ENCODE measurements at places on chromosomes 5 and 9.

DNA sequence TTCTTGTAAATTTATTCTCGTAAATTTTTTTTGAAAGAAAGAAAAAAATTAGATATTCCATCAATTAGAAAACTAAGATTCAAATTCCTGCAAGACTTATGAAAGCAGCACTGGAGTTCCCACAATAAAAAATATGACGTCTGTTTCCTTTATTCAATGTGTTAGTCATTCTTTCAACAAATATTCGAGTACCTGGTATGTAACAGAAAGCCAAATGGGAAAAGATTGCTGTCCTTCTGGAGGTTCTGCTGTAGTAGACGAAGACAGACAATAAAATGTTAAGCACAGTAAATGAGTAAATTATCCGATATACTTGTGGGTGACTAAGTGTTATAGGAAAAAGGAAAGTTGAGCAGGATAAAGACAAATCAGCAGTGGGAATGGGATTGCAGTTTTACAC, 92.2 kb downstream of the ADAMTSL1 start:
- no peak for DNase-seq

GRCh38 chr9:88652876-88653275, 117.9 kb downstream of the NXNL2 start:
- DNase-seq, result no peak

- peak; percentile 58 for DNase-seq
Observed at GRCh38 chr5:35003018-35003957, 44.5 kb downstream of the AGXT2 start.

- no peak for DNase-seq
Observed at GRCh38 chr5:30505014-30505886, 688.2 kb upstream of the CDH6 start.

- no peak for DNase-seq
Observed at GRCh38 chr5:376799-377325, 55.3 kb downstream of the AHRR start.

DNA sequence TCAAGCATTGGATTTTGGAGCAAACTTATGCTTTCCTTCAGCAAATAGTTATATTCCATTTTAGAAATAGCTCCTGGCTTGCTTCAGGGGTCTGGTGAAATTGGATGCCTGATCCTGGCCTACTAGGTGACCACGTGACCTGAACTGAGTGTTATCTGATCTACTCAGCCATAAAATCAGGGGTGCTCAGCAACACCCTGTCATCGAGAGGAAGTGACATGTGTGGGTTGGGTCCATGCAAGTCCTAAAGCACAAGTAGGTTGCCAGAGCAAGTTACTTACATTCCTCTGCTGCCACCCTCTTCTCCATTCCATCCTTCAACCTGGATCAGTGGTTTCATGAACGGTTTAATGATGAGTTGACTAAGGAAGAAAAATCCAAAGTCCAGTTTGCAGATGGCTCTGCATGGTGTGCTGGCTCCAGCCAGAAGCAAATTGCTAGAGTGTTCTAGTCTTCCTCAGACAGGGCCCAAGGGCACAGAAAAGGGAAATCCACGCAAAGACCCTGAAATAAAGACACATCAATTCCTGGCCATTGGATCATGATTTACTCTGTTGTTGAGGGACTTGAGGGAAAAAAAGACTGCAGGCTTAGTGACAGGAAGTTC, 2.8 kb upstream of the FAM193B start:
- no peak for DNase-seq

GRCh38 chr9:7828334-7828733, 28.8 kb upstream of the DMAC1 start:
- DNase-seq, result no peak

- DNase-seq, result no peak
Observed at GRCh38 chr5:62574599-62574998, 4.0 kb upstream of the LRRC70 start.

- no peak for DNase-seq
Observed at GRCh38 chr5:131481569-131481968, 153.5 kb downstream of the RAPGEF6 start.

GRCh38 chr5:176994460-176995121, 12.0 kb downstream of the UIMC1 start:
- DNase-seq, result no peak

GRCh38 chr5:68299575-68299974, 84.0 kb downstream of the PIK3R1 start:
- DNase-seq, result no peak

DNA sequence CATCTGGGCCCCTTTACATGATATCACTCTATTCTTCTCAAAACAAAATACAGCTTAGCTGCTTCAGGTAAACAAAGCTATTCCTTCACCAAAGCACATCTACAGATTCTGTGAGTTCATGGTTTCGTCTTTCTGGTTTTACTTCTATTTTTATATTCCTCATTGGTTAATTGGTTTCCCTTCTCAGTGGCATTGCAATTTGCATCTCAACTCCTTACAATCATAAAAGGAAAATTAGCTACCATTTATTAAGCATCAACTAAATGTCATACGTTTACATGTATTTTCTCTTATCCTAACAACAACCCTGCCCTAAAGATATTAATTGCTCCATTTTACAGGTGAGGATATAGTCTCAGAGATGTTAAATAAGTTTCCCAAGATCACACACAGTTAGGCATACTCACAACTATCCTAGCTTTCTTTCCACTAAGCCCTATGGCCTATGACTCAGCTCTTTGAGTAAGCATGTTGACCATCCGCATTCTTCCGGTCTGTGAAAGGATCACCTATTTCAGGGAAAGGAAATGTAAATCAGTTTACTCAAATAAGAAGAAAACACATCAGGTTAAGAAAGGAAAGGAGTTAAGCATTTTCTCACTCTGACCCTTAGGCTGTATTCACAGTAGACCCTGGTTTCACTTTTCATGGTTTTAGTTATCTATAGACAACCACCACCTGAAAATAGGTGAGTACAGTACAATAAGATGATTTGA, 146.1 kb downstream of the CAAP1 start:
- DNase-seq, result no peak

GRCh38 chr9:91433180-91433579, 9.5 kb upstream of the NFIL3 start:
- DNase-seq, result no peak

DNA sequence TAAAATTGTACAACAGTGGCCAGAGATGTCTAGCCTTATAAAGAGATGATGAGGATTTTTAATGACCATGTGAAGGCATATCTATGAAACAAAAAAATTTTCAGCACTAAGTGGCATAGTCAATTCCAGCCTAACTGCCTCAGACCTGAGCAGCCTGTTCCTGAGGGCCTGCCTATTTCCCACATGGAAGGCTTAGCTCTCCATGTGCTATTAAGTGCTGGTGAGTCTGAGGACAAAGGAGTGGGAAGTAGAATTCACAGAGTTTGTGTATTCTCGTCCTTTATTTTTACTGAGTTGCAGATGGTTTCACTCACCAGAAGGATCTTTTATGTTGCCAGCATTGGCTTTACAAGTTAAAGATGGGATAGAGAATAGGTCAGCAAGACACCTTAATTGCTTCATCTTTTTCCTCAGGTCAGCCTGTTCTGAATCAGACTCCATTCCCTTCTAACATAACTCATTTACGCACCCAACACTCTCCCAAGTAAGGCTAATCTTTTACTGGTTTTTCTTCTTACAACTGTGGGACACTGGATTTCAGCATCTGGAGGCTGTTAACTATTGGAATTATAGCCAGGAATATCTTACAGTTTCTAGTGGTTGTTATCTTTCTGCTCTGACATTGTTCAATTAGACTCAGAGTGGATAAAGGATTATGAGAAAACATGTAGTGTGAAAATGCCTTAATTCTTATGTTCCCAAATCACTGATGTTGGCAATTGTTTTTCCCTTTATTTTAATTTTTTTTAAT, 76.8 kb downstream of the ISOC1 start:
- no peak for DNase-seq

GRCh38 chr9:19385786-19386501, 5.9 kb upstream of the RPS6 start:
- no peak for DNase-seq

GRCh38 chr9:71363286-71363961, 242.0 kb upstream of the TRPM3 start:
- DNase-seq, result no peak

DNA sequence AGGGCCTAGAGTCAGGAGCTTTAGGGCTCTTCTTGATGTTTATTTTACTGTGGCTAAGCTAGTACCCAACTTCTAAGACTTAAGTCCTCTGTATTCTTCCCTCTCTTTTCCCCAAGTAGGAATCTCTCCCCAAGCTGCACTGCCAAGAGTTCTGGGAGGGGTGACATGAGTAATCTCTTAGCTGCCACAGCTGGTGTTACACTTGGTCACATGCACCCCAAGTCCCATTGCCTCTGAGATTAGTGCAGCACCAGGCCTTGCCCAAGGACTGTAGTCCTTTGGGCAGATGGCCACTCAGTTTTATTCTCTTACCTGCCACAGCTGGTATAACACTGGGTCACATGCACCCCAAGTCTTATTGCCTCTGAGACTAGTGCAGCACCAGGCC, 114.7 kb upstream of the RIOK2 start:
- no peak for DNase-seq

DNA sequence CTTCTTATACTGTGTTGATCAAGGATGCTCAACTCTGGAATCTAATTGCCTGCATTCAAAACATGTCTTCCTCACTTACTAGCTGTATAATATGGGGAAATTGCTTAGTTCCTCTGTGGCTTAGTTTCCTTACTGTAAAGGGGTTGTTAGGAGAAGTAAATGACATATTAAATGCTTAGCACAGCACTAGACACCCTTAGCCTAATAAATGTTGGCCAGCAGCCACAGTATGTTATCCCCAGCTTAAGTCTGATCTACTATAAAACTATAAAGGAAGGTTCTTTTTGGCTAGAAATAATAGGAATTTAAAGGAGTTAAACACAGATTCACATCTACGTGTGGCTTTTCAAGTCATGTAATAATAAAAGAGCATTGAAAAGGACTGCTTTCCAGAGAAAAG, 232.4 kb downstream of the PCSK1 start:
- DNase-seq, result no peak

DNA sequence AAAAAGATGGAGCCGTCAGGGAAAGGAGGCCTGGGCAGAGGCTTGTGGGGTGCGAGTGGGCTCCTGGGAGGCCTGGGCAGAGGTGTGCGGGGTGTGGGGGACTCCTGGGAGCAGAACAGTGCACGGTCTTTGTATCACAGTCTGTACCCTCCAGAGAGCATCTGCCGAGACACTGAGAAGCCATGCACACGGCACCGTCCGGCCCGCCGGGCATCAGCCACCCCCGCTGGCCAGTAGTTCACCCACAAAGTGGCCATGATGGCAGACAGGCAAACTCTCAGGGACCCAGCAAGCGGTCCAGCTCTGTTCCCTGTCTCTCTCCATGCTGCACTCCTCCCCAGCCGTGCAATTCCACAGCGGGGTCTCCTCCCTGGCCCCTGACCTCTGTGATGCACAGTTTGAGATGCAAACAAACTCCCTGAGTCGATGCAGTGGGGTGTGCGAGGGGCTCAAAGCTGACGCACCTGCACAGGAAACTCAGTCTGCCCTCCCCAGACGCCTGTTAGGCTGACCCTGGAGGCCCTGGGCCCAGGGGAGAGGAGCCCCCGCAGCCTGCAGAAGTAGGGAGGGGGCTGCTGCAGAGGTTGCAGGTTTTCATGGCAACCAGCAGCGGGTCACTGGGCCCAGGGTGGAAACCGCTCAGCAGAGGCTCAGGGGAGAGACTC, 9.1 kb upstream of the GPSM1 start:
- no peak for DNase-seq

DNA sequence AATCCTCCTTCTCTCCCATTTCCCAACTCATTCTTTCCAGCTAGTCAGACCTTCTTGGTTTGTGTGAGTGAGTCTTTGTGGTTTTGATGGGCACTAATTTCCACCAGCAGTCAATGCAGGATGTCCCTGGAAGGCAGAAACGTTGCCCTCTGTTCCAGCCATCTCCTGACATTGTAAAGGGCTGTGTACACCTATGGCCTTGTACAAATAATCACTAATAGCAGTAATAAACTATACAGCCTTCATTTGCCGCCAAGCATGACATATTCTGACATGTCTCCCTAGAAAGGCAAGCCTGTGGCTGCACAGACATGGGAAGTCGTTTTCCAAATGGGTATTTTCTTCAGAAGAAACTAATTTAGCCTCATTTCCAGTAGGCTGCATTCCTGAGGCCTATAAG, 18.4 kb upstream of the DENND1A start:
- no peak for DNase-seq

- DNase-seq, result no peak
Observed at GRCh38 chr5:149410721-149411432, 31.8 kb upstream of the IL17B start.

DNA sequence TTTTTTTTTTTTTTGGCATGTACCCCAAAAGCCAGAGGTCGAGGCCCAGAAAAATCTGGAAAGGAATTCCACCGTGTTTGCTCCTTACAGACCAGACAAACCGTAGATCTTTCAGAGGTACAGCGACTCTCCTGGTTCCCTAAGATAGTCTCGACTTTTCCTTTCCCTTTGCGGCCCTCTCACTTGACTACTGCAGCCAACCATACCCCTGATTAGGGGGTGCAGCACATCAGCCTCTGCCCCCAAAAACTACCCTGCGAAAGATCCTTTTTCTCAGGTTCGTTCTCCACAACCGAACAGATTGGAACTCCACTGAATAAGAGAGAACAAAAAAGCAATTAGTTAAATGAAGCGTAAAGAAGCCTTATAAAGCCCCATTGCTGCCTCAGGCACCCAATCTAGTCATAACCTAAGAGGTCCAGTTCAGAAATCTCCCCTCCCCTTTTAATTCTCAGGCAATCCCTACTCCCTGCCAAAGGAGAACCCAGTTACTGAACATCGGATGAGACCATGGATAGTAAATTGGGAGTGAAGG, 379 bp upstream of the TICAM2 start:
- DNase-seq, result no peak

- no peak for DNase-seq
Observed at GRCh38 chr5:16886793-16887345, 49.2 kb downstream of the MYO10 start.

DNA sequence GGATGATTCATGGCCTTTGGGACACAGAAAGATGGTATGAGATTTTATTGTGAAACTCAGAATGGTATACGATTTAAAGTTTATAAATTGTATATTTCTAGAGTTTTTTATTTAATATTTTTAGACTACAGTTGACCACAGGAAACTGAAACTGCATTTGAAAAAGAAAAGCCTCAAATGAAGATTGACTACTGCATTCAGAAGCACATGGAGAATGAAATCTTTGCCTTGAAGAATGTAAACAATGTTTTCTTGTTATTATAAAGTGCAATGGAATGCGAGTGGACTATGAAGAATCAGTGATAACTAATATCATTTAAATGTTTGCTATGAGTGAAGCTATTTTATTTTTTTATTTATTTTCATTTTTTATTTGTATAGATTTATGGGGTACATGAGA, 169.1 kb upstream of the CDH18 start:
- no peak for DNase-seq

DNA sequence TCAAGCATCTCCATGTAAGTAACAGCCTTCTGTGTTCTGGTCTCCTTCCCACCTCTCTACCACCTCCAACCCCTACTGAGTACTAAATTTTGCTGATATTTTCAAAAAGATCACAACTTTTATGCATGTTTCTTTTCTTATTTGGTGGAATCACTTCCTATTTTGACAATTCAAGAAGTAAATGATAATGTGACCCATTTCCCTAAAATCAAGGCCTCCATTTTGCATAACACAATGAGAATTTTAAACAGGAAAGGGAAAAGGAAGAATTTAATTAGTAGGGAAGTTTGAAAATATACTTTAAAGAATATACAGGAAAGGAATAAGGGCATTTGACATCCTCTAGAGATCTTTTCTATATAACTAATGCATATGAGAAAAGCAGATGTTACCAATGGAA, 212.9 kb upstream of the RASA1 start:
- no peak for DNase-seq
